ENCODE measurements at places on chromosomes 6 and 20. TPM values are rescaled to one million over a fixed set of nuclear protein-coding genes. Genes with fewer than 3 reads are reported as not detected.

Gene RAMACL
- total RNA-seq: 0.11 TPM

Gene SDC4
- total RNA-seq: 103 TPM

Gene TGM3
- not detected for total RNA-seq

Gene PROCR
- 142 TPM for total RNA-seq

Gene ZBTB9
- total RNA-seq: 12.5 TPM

Gene PLCB4
- 19.5 TPM for total RNA-seq

Gene SLC12A5
- total RNA-seq: 13.8 TPM

Gene FAM162B
- total RNA-seq: not detected

Gene LRRN4
- not detected for total RNA-seq

Gene NINL
- total RNA-seq: 17.2 TPM

Gene PDE7B
- 0.92 TPM for total RNA-seq

Gene TPD52L1
- 52.0 TPM for total RNA-seq

Gene ZBTB12
- 3.4 TPM for total RNA-seq

Gene TFAP2C
- 13.4 TPM for total RNA-seq

Gene TOX2
- 13.8 TPM for total RNA-seq

Gene SNRPB
- total RNA-seq: 1,000 TPM

Gene VGLL2
- total RNA-seq: not detected

Gene SCAND1
- total RNA-seq: 70.3 TPM

Gene GDAP1L1
- total RNA-seq: 0.07 TPM

Gene DNMT3B
- 4.2 TPM for total RNA-seq

Gene ZFAND3
- total RNA-seq: 50.8 TPM

Gene L3MBTL1
- 1.1 TPM for total RNA-seq

Gene UNC5CL
- 0.47 TPM for total RNA-seq

Gene ZNF217
- total RNA-seq: 19.5 TPM

Gene HSPA1L
- 1.3 TPM for total RNA-seq

Gene FAM209B
- total RNA-seq: 0.22 TPM

Gene GPR6
- total RNA-seq: not detected

Gene PSORS1C1
- 4.2 TPM for total RNA-seq

Gene DAAM2
- 0.04 TPM for total RNA-seq

Gene ZSCAN31
- 1.4 TPM for total RNA-seq

Gene ZHX3
- 7.4 TPM for total RNA-seq

Gene RBPJL
- total RNA-seq: not detected

Gene MATN4
- 0.09 TPM for total RNA-seq

Gene SOX12
- 25.4 TPM for total RNA-seq

Gene TUBB2A
- 96.7 TPM for total RNA-seq

Gene RPP40
- 17.7 TPM for total RNA-seq

Gene KIAA1586
- total RNA-seq: 4.9 TPM

Gene BHLHE23
- total RNA-seq: not detected

Gene VSX1
- 0.79 TPM for total RNA-seq

Gene FAM83D
- total RNA-seq: 63.6 TPM

Gene OR2H2
- total RNA-seq: not detected

Gene TCP11
- total RNA-seq: not detected

Gene MYT1
- 0.44 TPM for total RNA-seq

Gene LY6G6D
- total RNA-seq: not detected

Gene SLC26A8
- total RNA-seq: 0.08 TPM

Gene SLC22A2
- 0.15 TPM for total RNA-seq

Gene EBF4
- total RNA-seq: 3.9 TPM

Gene LAMA4
- total RNA-seq: 1.3 TPM

Gene CALHM5
- total RNA-seq: 0.06 TPM

Gene SIRPB2
- total RNA-seq: not detected

Gene OOEP
- total RNA-seq: not detected

Gene NECAB3
- total RNA-seq: 12.2 TPM

Gene CDH26
- total RNA-seq: not detected

Gene RPN2
- total RNA-seq: 260 TPM

Gene KHDC1
- 4.0 TPM for total RNA-seq
